ENCODE measurements at places on chromosomes 6 and 20.

- no peak for DNase-seq
Measured at GRCh38 chr6:166381381-166381732, 1.4 kb downstream of the MPC1 start.

DNA sequence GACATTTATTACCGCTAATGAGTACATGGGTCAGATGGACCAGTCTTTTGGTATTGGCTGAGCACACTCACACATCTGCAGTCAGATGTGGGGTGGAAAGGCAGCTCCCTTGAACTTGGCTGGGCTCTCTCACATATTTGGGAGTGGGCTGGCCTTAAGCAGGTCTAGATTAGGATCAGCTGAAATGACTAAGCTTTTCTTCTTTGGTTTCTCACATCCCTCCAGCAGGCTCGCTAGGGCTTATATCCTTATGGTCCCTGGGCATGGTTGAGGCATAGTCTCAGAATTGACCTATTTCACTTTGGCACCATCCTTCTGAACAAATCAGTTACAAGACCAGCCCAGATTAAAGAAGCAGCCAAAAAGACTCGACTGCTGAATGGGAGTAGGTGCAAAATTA is 14.4 kb upstream of the PLCB1 start:
- no peak for DNase-seq

- DNase-seq: no peak
Measured at GRCh38 chr6:139291813-139292619, at the start of gene TXLNB. TXLNB (minus strand) TSS chr6:139291998; CDS start chr6:139288899, 3,099 bp downstream.

- DNase-seq: no peak
Measured at GRCh38 chr6:71124340-71124739, 164.3 kb upstream of the OGFRL1 start.

DNA sequence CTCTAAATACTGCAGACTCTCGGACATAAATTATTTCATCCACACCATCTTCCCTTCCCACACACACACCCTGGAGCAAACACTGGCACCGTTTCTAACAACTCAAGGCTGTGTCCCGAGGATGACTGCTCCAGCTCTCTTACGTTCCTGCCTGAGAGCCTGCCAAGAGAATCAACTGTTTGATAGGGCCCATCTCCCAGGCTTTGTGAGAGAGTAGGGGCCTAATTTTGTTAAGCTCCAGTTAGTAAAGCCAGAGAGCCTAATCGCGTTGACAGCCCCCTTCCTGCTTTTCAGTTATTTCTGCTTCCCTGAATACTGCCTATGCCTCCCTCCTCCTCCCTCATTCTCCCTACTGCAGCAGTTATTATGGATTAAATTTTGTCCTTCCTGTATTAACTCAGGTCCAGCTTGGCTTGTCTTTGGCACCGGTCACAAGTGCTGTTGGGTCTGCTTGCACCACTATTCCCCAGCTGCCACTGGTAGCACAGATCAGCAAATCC is 118.1 kb upstream of the TMEM181 start:
- DNase-seq: no peak

GRCh38 chr20:62122654-62123449 is 577 bp downstream of the LSM14B start:
- no peak for DNase-seq

- DNase-seq: no peak
Measured at GRCh38 chr6:119326291-119327005, 23.1 kb downstream of the MAN1A1 start.

GRCh38 chr6:13641315-13641714 is 26.2 kb downstream of the NOL7 start:
- DNase-seq: no peak

- DNase-seq: no peak
Measured at GRCh38 chr20:57251344-57251743, 15.1 kb downstream of the BMP7 start.

GRCh38 chr6:128723667-128724066 is 159.3 kb upstream of the LAMA2 start:
- no peak for DNase-seq

GRCh38 chr6:16762550-16763477 is 1.6 kb upstream of the ATXN1 start:
- DNase-seq: no peak

DNA sequence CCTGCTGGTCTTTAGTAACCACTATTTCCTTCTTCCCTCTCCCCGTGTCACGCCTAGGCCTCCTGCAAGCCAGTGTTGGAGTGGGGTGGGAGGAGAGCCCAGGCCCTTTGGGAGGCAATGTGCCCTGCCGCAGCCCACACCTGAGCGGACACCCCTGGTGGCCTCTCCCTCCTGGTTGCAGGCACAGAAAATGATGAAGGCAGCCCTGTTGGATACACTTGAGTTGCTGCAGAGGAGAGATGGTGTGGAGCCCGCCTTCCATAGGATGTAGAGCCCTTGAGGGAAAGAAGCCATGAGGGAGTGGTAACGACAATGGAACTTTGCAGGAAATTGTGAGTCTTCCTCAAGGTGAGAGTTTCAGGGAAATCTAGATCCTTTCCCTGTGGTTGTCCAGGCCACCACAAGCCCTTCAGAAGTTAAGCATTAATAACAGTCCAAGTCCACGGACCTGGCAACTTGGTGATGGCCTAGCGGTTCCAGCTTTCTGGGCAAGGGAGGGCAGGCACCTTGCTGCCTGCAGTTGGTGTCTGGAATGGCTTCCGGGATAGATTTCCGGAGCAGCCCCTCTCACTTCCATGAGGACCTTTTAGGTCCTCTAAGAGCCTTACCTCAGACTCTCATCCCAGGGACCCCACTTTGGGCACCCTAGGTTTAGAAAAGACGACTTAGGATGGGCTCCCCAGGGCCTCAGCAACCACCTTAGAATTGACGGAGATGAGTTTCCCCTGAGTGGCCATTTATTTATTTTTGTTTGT is 67.3 kb upstream of the NXT1 start:
- no peak for DNase-seq

- DNase-seq: no peak
Measured at GRCh38 chr6:63637865-63638445, 2.4 kb downstream of the PHF3 start.

All from NCI-H1694 (cell line).